A549 treated with CpdA at 1 μM for 4 hours (cell line): ENCODE measurements at places on chromosomes 6 and 20. TPM values are rescaled to one million over a fixed set of nuclear protein-coding genes. Genes with fewer than 3 reads are reported as not detected.

The DNAH8 gene
- total RNA-seq = not detected in 5 replicates

The MRPL2 gene
- total RNA-seq = 53.6 to 63.0 TPM (median 58.7 TPM) in 5 replicates

The RIPK1 gene
- total RNA-seq = 12.1 to 14.9 TPM (median 12.9 TPM) in 5 replicates

The SYNDIG1 gene
- total RNA-seq = 1.5 to 2.2 TPM (median 2.0 TPM) in 5 replicates

The CYP24A1 gene
- 292 to 579 TPM (median 522 TPM) in 5 replicates for total RNA-seq

The FABP7 gene
- total RNA-seq = not detected in 5 replicates

The PTCHD4 gene
- 0.05 to 0.06 TPM in 2 of 5 replicates, not detected in the others for total RNA-seq

The RIOK1 gene
- 10.8 to 14.1 TPM (median 12.1 TPM) in 5 replicates for total RNA-seq

The KCNK16 gene
- not detected in 5 replicates for total RNA-seq

The MTFR2 gene
- total RNA-seq = 9.9 to 12.2 TPM (median 11.5 TPM) in 5 replicates

The DLK2 gene
- total RNA-seq = 2.7 to 7.1 TPM (median 5.8 TPM) in 5 replicates

The C4A gene
- 0.48 to 1.3 TPM (median 0.98 TPM) in 5 replicates for total RNA-seq

The CNBD2 gene
- total RNA-seq = 4.3 to 6.4 TPM (median 5.5 TPM) in 5 replicates

The PAQR8 gene
- 0.49 to 1.1 TPM (median 0.89 TPM) in 5 replicates for total RNA-seq

The FAM83C gene
- 0.03 to 0.06 TPM (median 0.05 TPM) in 3 of 5 replicates, not detected in the others for total RNA-seq

The PRPH2 gene
- not detected in 5 replicates for total RNA-seq

The LBP gene
- total RNA-seq = 0.72 to 1.5 TPM (median 0.99 TPM) in 5 replicates

The WFDC10A gene
- not detected in 5 replicates for total RNA-seq

The TXNDC5 gene
- total RNA-seq = 128 to 148 TPM (median 143 TPM) in 5 replicates

The PTCRA gene
- total RNA-seq = not detected in 5 replicates

The BPIFB1 gene
- 0.07 to 0.15 TPM (median 0.14 TPM) in 3 of 5 replicates, not detected in the others for total RNA-seq

The GLP1R gene
- total RNA-seq = not detected in 5 replicates

The PDYN gene
- total RNA-seq = 0.03 TPM in 1 of 5 replicates, not detected in the others

The KHDC1L gene
- 0.25 to 0.66 TPM (median 0.31 TPM) in 3 of 5 replicates, not detected in the others for total RNA-seq

The SASH1 gene
- 2.5 to 4.1 TPM (median 2.9 TPM) in 5 replicates for total RNA-seq

The EYS gene
- total RNA-seq = 0.08 to 0.14 TPM in 2 of 5 replicates, not detected in the others

The C20orf96 gene
- total RNA-seq = 10.5 to 11.8 TPM (median 10.9 TPM) in 5 replicates

The BPI gene
- total RNA-seq = not detected in 5 replicates

The OPN5 gene
- not detected in 5 replicates for total RNA-seq

The C20orf202 gene
- 0.03 TPM in 1 of 5 replicates, not detected in the others for total RNA-seq

The MOXD1 gene
- 1.5 to 2.9 TPM (median 1.6 TPM) in 5 replicates for total RNA-seq

The ENPP5 gene
- not detected in 5 replicates for total RNA-seq

The ME1 gene
- 40.1 to 45.1 TPM (median 42.5 TPM) in 5 replicates for total RNA-seq

The HMGCLL1 gene
- 0.08 to 0.22 TPM (median 0.16 TPM) in 5 replicates for total RNA-seq

The SERINC1 gene
- 71.4 to 92.6 TPM (median 76.3 TPM) in 5 replicates for total RNA-seq

The NINL gene
- 13.0 to 17.6 TPM (median 13.6 TPM) in 5 replicates for total RNA-seq

The RIMS4 gene
- 1.0 to 1.7 TPM (median 1.6 TPM) in 5 replicates for total RNA-seq

The SMOC2 gene
- total RNA-seq = not detected in 5 replicates

The CLDN20 gene
- total RNA-seq = not detected in 5 replicates

The HM13 gene
- total RNA-seq = 190 to 266 TPM (median 248 TPM) in 5 replicates

The SUMO4 gene
- total RNA-seq = 0.08 TPM in 1 of 5 replicates, not detected in the others

The C2 gene
- 0.19 to 0.66 TPM (median 0.27 TPM) in 5 replicates for total RNA-seq

The FUT9 gene
- total RNA-seq = not detected in 5 replicates

The LY6G6F gene
- not detected in 5 replicates for total RNA-seq

The ADGRF1 gene
- total RNA-seq = 0.05 to 0.06 TPM in 2 of 5 replicates, not detected in the others

The IL17F gene
- total RNA-seq = not detected in 5 replicates

The PRND gene
- not detected in 5 replicates for total RNA-seq

The NRSN2 gene
- total RNA-seq = 56.4 to 63.1 TPM (median 60.3 TPM) in 5 replicates

The CST4 gene
- total RNA-seq = not detected in 5 replicates

The MEI4 gene
- total RNA-seq = not detected in 5 replicates

The CCDC170 gene
- 0.10 to 0.20 TPM (median 0.17 TPM) in 3 of 5 replicates, not detected in the others for total RNA-seq

The MUC21 gene
- not detected in 5 replicates for total RNA-seq

The SYNE1 gene
- 36.9 to 49.8 TPM (median 42.2 TPM) in 5 replicates for total RNA-seq

The PTK6 gene
- 2.2 to 3.0 TPM (median 2.4 TPM) in 5 replicates for total RNA-seq
